T-helper 2 cell treated with Interferon-gamma antibody and Interleukin-4, amounts not matched to agents 5 μg/mL and 100 μg/mL, for 36 hours (primary cell): ENCODE measurements at places on chromosomes 4 and X.

DNA sequence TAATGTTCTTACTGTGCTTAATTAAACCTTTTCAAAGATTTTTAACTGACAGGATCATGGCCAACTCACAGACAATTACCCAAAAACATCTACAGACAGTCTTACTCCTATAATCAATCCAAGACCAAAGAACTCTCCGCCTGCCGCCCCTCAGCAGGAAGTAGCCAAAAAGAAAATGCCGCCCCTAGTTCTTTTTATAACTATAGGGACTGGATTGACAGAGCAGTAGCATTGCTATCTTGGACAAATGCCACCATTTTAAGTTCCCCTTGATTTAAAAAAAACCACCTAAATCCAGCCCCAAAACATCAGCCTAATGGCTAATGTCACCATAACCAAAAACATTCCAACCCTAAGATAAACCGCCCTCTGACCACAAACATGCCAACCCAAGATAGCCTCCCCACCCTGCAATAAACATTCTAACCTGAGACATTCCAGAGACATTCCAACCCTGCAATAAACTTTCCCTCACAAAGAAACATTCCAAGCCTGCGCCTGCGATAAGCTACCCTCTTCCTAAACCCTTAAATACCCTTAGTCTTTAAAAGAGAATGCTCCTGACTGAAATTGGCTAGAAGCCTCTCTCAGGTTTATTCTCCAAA, 77.0 kb downstream of the COQ2 start:
- no peak for DNase-seq

DNA sequence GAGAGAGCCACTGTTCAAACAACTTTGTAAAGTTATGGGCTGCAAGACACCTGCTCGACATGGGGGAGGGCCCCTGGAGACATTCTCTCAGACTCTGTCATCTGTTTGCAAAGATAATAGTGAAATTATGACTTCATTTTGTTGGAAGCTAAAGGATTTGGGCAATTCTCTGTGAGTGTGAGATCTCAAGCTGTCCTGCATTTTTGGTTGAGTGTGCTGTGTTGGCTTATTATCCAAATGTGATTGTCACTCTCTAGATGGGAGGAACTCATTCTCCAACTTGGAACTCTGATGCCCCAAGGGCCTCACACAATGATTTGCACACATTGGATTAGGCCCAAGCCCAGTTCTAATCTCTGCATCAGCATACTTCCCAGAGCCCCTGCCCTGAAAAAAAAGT, 63.7 kb downstream of the STK32B start:
- no peak for DNase-seq

DNA sequence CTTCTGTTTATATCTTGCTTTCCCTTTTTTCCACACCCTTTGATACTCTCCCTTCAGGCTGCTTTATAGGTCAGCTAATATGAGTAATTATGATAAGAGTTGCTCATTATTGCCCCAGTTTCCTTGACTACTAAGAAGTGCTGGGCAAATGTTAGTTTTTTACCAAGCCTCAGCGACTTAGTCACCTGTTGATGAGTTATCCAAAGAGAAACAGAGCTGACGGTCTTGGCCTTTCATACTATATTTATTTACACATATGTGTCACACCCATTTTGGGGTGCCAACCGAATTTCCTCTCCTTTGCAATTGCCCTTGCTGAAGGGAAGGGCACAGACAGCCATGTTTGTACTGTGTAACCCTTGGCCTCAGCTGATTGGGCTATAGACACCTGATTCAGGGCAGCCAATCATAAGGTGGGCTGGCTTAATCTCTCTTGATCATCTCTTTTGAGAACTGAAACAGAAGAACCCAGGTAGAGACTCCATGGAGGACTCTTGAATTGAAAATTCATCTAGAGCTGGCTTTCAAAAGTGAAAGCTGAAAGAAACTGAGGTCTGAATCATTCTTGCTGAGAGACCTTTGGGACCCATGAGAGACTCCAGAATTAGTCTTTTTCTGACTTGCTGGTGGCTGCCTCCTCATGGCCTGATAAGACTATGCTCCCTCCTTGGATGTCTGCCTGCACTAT, 111.7 kb upstream of the RPS6KA3 start:
- DNase-seq, result peak; percentile 51

DNA sequence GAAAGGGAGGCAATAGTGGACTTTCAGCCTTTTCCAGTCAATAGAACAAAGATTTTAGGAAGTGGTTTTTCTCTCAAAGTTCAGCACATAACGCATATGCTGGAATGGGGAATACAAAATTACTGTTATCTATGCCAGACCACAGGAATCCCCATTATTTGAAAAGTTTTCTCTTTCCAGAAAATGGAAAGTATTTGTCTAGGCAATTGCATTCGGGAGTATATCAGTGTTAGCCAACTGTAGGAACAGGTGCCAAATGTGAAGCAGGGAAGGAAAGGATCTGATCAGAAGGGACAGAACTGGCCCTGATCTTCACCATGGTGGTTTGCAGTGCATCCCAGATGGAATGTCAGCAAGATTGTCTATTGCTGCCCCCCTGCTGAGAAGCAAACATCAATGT, 213.6 kb downstream of the CPE start:
- no peak for DNase-seq

GRCh38 chrX:112746812-112747595, 67.3 kb upstream of the LHFPL1 start:
- no peak for DNase-seq

DNA sequence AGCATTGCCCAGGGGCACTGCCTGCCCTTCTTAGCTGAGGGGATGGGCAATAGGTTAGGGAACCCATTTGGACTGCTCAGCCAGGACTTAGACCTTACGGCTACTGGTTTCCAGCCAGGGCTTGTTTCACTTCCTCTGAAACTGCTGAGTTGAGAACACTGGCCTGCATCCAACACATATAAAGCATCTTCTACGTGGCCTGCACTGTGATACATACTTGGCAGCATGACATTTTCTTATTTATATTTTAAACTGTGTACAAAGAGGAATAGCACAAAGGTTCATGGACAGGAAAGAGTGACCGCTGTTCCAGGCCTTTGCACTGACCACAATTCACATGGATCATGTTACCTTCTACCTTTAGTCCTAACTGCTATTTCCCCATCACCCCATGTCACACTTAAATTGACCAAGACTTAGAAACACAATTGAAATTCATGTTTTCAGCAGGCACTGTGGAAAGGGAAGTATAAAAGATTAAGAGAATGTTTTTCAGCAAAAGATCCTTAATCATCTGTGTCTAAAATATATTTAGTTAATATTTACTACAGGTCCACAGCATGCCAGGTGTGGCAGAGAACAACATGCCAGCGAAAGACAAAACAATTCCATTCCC, 43.7 kb downstream of the NLGN4X start:
- DNase-seq, result no peak

GRCh38 chrX:1105671-1106419, 106.6 kb downstream of the CRLF2 start:
- DNase-seq, result no peak

DNA sequence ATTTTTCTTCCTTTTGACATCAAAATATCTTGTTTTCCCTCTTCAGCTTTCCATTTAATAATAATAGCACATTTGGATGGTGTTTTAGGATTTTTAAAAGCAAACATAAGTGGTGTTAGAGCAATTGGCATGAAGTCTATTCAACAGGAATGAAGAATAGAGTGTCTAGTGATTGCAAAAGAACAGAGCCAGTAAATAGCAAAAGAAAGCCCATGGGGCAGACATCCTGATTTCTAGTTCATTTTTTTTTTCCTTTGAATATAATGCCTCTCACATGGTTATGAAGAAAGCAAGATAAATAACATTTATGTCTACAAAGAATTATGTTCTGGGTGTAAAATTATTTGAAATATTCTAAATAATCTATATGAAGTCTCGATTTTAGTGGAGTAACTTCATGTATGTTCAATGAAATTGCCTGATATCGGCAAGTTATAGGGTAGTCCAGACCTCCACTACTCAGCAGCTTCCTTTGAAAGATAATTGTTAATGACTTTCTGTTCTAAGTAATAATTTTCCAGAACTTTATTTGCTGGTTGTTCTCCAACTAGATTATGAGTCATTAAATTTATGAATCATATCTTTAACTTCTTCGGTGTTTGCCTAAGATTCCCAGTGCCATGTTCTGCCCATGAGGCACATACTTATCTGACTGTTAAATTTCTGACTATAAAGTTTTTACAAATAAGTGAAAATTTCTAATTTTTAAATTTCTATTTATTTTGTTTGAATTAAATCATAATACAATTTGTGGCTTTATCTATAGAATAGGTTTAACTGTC, 587.9 kb downstream of the TLL1 start:
- no peak for DNase-seq

DNA sequence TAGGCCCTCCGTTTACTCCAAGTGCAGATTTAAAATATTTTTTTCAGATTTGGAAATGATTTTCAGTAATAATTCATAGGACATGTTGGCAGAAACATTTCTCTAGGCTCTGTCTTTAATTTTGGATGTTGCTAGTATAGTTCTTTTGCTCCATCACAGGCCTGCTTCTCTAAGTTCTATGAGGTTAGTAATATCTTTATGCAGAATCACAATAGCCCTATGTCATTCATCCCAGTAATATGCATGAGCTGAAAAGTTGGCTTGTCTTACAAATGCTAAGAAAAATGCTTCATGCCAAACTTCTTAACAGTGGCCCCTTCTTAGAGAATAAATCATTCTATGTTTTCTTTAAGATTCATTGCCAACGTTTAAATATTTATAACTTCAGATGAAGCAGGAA, 148.3 kb upstream of the TLL1 start:
- no peak for DNase-seq

GRCh38 chr4:155407480-155407879, 30.7 kb upstream of the MAP9 start:
- DNase-seq, result no peak

GRCh38 chrX:63993936-63994335, 208.9 kb upstream of the ARHGEF9 start:
- no peak for DNase-seq

DNA sequence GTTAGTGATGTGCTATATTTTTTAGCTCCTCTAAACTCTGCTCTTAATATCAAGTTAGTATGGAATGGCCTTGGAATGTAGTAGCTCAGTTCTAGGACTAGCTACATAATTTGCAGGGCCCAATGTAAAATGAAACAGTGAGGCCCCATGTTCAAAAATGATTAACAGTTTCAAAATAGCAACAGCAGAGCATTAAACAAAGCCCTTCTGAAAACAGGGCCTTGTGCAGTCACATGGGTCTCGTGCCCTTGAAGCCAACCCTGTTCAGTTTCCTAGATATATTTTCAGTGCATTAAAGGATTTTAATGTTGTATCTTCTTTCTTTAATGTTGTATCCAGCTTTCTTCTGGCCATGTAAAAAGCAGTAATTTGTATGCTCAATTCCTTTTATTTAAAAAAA, 82.1 kb downstream of the TASL start:
- no peak for DNase-seq

DNA sequence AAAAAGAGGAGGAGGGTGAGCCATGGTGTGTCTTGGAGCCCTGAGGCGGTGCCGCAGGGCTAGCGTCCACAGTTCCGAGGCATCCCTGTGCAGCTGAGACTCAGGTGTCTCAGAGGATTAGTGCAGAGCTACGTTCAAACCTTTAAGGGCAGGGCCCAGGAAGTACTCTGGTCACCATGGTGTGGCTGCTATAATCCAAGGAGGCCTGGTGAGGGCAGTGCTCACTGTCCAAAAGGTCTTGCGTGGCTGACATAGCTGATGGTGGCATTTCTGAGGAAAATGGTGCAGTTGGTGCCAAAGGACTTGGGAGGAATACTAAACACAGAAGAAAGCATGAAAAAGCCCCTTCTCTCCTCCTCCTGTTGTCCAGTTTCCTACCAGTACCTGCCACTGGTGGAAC, 146.9 kb downstream of the DCHS2 start:
- DNase-seq, result no peak

DNA sequence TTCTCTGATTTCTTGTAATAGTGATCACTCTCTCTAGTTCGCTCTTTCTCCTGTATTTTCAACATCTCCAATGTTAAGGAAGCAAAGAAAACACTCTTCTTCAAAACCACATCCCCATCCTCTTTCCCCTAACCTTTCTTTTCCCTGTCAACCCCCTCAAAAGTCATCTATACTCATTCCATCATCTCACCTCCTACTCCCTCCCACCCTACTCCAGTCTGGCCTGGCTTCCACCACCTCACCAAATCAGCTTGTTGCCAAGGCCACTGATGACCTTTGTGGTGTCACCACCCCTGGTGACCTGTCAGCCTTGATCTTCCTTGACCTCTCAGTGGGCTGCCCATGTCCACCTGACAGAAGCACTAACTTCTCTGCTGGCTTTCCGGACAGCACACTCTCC, 2.3 kb downstream of the FAM3A start:
- DNase-seq, result no peak

DNA sequence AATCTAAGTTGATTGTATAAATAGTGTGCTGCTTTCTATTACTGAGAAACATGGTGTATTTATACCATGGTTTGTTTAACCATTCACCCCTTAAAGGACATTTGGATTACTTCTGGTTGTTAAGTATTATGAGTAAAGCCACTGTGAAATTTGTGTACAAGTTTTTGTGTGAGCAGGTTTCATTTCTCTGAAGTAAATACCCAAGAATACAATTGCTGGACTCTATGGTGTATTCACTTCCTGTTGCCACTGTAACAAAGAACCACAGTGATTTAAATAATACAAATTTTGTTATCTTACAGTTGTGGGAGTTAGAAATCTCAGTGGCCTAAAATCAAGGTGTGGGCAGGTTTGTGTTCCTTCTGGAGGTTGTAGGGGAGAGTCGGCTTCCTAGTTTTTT, 869.6 kb downstream of the CCSER1 start:
- no peak for DNase-seq

- DNase-seq, result no peak
These were observed 43.7 kb downstream of the BBS12 start for GRCh38 chr4:122775987-122776836.

GRCh38 chr4:156888762-156889161, 82.8 kb downstream of the PDGFC start:
- DNase-seq, result no peak

- no peak for DNase-seq
These were observed 44.6 kb downstream of the CXorf58 start for GRCh38 chrX:23952391-23952790.

DNA sequence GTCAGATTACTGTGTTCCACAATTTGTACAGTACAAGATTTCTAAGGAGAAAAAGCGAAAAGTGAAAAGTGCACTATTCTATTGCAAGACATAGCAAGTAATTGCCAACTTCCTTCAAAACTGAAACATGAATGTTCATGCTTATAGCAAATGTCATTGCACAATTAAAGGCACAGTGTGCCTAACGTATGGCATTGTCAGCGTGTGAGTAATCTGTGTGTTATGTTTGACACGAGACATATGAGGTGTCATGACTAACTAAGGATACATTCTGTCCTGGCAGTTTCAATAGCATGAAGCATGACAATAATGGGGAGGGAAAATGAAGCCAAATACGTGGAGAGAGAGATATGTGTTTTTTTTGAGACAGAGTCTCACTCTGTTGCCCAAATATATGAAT, 33.6 kb upstream of the TBC1D9 start:
- DNase-seq, result no peak

DNA sequence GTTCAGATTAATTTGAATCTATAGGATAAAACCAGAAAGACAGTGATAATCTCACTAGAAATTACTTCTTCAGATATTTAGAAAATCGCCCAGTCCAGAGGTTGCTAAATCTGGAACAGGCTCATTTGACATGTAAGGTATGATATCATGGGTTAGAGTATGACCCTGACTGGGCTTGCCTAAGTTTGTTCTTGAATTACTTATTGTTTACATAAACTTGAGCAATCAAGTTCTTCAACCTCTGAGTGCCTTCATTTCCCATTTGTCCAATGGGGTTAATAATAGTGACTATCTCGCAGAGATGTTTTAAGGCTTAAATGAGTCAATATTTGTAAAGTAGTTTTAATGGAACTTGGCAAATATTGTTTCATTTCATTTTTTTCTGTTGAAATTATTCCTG, 1947.6 kb upstream of the IGFBP7 start:
- DNase-seq, result no peak
